ENCODE measurements at places on chromosomes 2 and 18. TPM values are rescaled to one million over a fixed set of nuclear protein-coding genes. Genes with fewer than 3 reads are reported as not detected.

- no peak for DNase-seq
Measured at GRCh38 chr2:109614715-109615636, 812 bp downstream of the SOWAHC start.

DNA sequence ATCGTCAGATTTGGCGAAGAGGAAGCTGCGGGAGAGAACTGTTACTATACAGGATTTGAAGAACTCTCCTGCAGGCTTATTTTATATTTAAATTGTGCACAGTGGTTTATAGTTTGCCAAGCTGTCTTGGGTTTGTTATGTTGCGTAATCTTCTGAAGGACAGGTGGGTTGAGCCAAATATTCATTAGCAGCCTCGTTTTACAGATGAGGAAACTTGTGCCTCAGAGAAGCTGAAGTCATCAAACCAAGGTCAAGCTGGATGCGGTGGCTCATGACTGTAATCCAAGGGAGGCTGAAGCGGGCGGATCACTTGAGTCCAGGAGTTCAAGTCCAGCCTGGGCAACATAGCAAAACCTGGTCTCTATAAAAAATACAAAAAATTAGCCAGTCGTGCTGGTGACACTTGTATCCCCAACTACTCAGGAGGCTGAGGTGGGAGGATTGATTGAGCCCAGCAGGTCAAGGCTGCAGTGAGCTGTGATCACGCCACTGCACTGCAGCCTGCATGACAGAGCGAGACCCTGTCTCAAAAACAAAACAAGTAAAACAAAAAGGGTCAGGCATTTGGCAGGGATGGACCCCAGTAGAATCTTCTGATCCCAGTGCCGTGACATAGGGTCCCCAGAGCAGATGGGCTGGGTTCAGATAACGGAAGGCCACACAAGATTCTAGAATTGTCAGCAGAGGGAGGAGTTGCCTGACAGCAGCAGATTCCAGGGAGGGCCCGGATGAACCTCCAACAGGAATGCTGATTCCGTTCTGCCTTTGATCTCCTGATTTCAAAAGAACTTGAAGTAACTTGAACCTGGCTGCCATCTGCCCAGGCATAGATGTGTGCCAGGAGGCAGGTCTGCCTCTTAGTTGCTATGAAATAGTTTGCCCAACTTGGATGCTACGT lies 50.6 kb downstream of the SH3BP4 start:
- DNase-seq = no peak

DNA sequence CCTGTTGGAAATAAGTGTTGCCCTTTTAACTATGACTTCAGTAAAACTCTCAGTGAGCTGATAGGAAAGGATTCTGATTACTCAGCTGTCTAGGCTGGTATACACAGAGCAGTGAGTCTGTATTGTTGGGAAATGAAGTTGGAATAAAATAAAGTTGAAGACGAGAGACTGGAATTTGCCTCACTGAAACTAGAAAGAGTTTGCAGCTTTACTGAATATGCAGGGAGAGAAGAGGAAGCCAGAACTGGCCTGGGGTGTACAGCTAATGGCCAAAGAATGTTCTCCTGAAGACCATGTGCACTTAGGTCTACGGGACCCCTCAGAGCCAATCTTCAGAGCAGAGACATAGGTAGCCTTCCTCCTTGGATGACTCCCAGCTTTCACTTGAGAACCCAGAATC lies 26.5 kb downstream of the EIF4E2 start:
- no peak for DNase-seq

DNA sequence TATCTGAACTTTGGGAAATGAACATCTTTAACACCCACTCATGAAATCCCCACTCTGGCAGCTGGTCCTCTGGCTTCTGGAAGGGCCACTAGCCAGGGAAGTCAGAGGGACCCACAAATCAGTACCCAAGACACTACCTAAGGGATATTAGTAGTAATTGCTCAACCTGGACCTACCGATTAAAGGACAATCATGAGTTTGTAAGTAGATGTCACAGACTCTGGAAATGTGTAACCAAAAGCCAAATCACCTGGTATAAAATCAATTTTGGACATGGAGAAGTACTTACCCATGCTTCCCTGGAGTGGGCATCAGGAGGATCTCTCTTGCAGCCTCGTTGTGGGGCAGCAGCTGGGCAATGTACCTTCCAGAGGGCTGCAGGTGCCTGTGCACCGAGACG lies 389.8 kb downstream of the ALK start:
- DNase-seq = no peak

DNA sequence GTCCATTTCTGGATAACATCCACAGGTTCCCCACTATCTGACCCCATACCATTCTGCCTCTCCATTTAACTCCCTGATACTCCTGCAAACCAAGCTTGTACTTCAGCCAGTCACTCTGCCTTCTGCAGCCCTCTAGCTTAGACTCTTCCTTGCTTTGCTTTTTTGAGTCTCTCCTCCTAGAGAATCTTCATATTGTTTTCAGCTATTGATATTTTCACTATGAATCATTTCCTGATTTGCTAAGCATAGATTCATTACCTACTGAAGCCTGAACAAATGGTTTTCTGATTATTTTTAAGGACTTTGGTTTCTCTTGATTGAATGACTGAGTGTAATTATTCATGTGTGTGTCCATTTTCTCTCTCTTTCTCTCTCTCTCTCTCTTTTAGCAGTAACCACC lies 2102.3 kb upstream of the CELF4 start:
- DNase-seq = no peak

Gene KCNG2
- total RNA-seq = not detected

All from prostate gland (tissue), 2 donors.